Breast epithelium (tissue), 4 donors: ENCODE measurements at places on chromosomes 4 and X. TPM values are rescaled to one million over a fixed set of nuclear protein-coding genes. Genes with fewer than 3 reads are reported as not detected.

Gene CENPE
- 1.3 TPM for total RNA-seq

Gene BEND2
- not detected for total RNA-seq

Gene PPP4R3C
- not detected for total RNA-seq

Gene IL1RAPL2
- total RNA-seq, result 0.44 TPM

Gene PKD2
- total RNA-seq, result 66.2 TPM

Gene SPP1
- 508 TPM for total RNA-seq

Gene RBMXL3
- not detected for total RNA-seq

Gene PCYT1B
- 0.33 TPM for total RNA-seq

Gene OCRL
- total RNA-seq, result 22.1 TPM

Gene RAB41
- total RNA-seq, result not detected

Gene MAGEE1
- total RNA-seq, result 0.80 TPM

Gene FRMPD4
- under 0.01 TPM for total RNA-seq

Gene ADH1B
- total RNA-seq, result 1,871 TPM

- DNase-seq, result no peak
These were observed 9.1 kb downstream of the ZCCHC4 start for GRCh38 chr4:25321703-25322102.

DNA sequence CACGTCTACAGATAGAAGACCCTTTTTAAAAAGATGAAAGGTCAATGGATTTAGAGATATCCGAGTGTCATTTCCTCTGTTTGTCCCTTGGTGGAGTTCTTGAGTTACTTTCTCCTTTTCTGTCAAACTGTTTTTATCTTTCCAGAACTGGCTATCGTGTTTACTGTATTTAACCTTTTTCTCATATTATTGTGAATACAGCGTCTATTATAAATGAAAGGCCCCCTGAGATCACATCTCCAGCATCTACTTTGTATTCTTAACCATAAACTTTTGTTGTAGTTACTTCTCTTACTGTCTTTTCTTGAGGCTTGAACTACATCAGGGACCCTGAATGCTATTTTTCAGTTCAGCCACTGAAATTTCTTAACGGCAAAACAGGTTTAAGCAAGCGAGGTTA lies 4.0 kb upstream of the PCDH7 start:
- DNase-seq, result no peak

GRCh38 chrX:69597399-69597798 lies 18.5 kb upstream of the EDA start:
- DNase-seq, result no peak

- DNase-seq, result no peak
These were observed 1.6 kb downstream of the BANK1 start for GRCh38 chr4:101792056-101792590.

- DNase-seq, result no peak
These were observed 160.3 kb upstream of the ANK2 start for GRCh38 chr4:112889199-112889598.

DNA sequence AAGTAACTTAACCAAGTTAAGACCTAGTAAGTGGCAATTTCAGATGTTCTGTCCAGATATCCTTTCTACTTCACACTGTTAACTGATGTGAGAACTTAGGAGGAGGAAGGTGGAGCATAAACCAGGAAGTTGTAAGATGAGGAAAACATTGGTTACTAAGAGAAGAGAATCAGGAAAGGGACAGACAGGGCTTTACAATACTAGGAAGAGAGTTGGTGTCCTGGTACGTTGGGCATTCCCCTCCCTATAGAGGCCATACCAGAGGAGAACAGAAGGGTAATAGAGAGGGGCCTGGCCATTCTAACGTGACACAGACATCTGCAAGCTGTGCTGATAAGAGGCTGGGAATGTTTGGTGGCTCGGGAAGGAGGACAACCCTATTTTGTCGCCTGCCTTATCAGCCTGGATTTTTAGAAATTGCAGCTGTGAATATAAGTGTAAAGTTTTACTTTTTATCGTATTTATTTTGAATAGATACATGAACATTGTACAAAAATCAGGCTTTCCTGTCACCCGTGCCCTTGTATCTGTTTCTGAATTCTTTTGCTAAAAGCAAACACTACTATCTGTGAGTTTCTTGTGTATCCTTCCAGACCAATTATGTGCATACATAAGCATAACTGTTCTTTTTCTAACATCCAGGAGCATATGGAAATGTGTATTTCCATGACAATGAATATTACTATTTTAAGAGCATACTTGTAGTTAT lies 53.5 kb upstream of the HPRT1 start:
- DNase-seq, result no peak

GRCh38 chr4:1393866-1394265 lies 12.4 kb downstream of the NKX1-1 start:
- no peak for DNase-seq

GRCh38 chr4:35201403-35201802 lies 1042.9 kb downstream of the ARAP2 start:
- no peak for DNase-seq

GRCh38 chr4:118085700-118086099 lies 51.4 kb downstream of the NDST3 start:
- no peak for DNase-seq

- DNase-seq, result no peak
These were observed 13.8 kb downstream of the ZNF674 start for GRCh38 chrX:46531442-46531841.

GRCh38 chr4:4355302-4355701 lies 31.6 kb upstream of the NSG1 start:
- no peak for DNase-seq

DNA sequence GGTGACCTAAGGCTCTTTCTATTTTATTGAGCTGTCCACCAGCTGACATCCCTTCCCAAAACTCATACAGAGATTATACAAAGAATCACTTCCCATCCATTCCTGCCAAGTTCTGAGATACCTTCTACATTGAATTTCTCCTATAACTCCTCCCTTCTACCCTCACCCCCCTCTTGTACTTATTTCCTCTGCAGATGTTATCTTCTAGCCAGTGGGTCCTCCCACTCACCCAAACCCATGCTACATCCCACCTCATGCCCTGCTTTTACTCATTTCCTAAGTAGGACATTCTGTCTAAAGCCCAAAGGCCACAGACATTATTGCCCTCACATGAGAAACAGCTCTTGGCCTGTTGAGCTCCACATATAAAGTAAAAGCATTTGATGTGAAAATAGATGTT lies 28.6 kb downstream of the BMX start:
- DNase-seq, result no peak

GRCh38 chrX:1537031-1537715 lies at the start of gene P2RY8:
Gene P2RY8, minus strand, starts transcription at chrX:1537185. Its CDS starts 70,627 bp downstream, at chrX:1466558.
- DNase-seq, result no peak

DNA sequence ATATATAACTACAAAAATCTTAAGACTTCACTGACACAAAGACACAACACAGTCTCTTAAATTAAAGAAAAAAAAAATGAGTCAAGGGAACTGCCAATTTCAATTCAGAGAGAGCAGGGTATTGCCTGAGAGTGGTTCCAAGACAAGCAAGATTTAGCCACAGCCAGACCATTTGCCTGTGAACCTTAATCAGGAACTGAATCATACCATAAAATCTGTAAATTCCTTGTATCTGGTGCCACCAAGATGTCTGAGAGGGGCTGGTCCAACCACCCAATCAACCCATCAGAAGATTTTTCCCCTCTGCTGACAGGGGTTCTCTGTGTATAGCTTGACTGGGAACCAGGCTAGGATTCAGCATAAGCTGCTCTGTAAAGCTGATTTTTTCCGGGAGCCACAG lies 159.2 kb downstream of the CPEB2 start:
- no peak for DNase-seq

- DNase-seq, result no peak
These were observed 1.3 kb downstream of the LPAR4 start for GRCh38 chrX:78748846-78749245.

GRCh38 chrX:125492439-125492838 lies 172.8 kb downstream of the TEX13C start:
- no peak for DNase-seq
